Tibial nerve (tissue), 4 donors: ENCODE measurements at places on chromosomes 1 and 21.
A peak's percentile ranks its signal among the peaks of the same experiment; 100 is the strongest.

DNA sequence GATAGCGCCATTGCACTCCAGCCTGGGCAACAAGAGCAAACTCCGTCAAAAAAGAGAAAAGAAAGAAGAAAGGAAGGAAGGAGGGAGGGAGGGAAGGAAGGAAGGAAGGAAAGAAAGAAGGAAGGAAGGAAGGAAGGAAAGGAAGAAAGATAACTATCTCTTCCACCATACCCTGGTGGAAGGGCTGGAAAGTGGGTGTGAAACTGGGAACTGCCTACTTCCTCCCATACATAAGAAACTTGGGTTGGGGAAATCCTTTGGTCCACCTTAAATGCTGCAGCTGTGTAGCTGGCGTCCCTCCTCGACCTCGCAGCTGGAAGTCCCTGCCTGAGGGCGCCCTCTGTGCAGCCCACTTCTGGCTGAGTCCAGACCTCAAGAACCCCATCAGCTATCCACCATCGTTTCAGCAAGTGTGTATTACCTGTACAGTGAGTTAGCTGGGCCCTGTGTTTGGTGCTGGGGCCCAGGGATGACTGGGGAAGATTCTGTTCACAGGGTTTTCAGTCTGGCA is 4.6 kb upstream of the FAM167B start:
- DNase-seq, result no peak

DNA sequence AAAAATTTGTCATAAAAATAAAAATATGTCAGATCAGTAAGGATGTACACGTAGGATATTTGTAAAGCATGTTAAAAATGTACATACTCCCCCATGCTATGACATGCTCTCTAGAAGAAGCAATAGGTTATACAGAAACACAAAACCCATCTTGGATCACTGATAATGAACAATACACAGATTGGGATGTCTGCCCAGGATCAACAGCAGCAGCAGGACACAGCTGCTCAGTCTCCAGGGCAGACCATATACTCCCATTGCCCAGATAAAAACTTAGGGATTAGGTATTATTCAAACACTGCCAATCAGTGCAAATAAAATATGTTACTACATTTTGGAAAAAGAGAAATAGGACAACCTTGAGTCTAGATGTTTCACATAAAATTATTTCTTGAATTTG is 39.0 kb downstream of the DAB1 start:
- no peak for DNase-seq

GRCh38 chr1:212077028-212077427 is 41.5 kb downstream of the DTL start:
- DNase-seq, result no peak

GRCh38 chr21:33273044-33273443 is 6.9 kb downstream of the IL10RB start:
- no peak for DNase-seq

DNA sequence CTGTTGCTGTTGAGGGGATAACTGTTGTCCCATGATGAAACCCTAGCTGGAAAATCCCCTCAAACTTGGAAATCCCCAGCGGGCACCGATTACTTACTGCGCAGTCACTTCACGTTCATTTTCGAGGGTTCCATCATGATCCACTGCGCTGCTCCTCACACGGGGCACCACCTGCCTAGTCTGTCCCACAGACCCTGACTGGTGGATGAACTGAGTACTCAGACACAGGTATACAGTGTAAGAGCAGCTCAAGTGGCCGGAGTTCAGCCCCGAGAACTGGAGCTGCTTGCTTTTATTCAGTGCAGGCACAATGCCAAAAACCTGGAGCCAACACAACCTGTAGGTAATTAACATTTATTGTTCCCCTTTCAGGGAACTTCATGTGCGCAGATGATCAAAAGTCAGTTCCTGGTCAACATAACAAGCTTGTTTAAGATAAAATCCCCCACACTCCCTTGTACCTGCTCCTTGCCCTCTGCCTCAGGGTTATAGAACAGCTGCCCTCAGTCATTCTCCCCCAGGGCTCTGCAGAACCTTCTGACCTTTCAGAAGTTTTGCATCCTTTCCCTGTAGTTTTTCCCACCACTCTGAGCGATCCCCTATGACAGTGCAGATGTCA is 46.5 kb upstream of the PRELP start:
- DNase-seq, result no peak

- DNase-seq, result no peak
These were observed 25.6 kb downstream of the AK2 start for GRCh38 chr1:33010932-33011731.

DNA sequence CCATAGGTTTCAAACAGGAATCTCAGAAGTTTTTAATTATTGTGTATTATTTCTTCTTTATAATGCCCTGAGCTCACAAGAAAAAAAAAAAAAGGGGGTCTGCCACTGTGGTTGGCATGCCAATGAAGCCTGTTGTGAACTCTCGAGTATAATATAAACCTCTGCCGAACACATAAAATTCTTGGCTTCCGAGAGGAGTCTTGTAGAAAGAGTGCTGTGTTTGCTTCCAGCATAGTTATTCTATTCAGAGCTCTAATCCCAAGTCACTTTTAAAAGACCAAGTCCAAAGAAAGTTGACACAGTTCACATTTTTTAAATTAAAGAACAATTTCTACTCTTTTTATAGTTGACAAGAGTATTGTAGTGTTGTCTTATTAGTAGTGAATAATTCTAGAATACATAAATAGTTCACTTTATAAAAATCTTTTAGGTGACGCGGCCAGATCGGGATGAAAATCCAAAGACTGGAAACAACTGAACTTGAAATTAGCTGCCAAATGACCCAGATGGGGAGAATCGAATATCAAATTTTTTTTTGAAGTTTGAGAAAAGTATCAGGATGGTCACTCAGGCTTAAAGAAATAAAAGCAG is 293.2 kb downstream of the DUSP10 start:
- no peak for DNase-seq

DNA sequence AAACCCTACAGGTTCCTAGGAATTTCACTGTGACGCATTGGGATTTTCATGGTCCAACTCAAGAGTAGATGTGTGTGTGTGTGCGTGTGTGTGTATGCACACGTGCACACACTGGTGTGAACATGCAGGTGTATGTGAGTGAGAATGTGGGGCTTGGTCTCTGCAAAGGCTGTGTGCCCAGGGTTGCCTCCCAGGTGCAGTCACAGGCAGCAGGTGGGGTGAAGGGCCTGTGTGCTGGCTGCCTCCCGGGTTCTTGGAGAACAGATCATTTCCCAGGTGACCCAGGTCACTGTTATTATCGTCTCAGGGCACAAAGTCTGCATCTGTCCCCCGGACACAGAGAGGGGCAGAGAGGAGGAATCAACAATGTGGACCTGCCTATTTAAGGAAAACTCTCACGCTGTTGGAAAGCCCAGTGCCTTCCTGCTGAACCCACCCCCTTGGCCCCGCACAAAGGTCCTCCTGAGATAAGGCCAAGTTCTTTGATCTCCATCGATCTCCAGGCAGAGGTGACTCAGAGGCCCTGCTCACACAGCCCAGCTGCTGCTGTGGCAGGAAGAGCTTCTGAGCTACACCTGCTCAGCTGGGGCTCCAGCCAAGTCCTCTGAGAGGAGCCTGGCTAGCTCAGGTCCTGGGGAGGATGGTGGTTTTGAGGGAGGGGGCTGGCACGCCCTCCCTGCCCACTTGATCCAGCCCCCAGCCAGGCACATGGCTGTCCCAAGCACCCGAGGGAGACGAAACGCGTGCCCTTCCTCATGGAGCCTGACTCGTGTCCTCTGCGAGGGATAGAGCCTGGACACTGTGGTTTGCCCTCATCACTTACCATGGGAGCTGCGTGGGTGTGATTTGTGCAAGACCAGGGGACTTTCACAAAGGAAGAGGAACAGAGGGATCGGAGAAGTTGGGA is 134.0 kb upstream of the ARHGEF16 start:
- no peak for DNase-seq

- DNase-seq, result no peak
These were observed 10.2 kb downstream of the VN1R5 start for GRCh38 chr1:247266053-247266452.

DNA sequence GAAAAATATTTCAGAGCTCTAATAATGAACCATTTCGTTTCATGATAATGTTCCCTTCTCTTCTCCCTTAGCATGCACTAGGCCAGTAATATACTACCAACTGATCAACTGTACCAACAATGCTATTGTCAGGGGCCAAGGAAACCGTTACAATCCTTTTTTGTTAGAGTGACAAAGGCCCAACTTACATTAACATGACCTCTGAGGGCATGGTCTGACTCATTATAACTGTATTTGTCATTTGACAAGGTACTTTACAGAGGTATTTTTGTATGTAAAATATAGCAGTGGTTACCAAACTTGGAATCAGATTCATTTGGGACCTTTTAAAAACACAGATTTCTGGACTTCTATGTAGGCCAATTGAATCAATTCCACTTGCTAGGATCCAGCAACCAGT is 102.6 kb upstream of the RRP15 start:
- no peak for DNase-seq

DNA sequence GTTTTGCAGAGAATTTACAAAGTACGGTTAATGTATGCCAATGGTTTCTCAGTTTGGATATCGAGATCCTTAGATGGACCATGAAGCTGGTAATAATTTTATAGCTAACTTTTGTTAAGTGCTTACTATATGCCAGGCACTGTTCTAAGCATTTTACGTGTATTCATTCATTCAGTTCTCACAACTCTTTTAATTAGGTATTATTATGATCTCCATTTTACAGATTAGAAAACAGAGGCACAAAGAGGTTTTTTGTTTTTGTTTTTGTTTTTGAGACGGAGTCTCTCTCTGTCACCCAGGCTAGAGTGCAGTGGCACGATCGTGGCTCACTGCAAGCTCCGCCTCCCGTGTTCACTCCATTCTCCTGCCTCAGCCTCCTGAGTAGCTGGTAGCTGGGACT is 7.2 kb downstream of the RPRD2 start:
- DNase-seq, result no peak

- DNase-seq, result peak; percentile 56
These were observed 18.8 kb downstream of the KNCN start for GRCh38 chr1:46532498-46533178.

GRCh38 chr1:6048179-6048867 is 2.6 kb downstream of the KCNAB2 start:
- DNase-seq, result no peak
